ENCODE measurements at places on chromosomes 6 and 20.
A peak's percentile ranks its signal among the peaks of the same experiment; 100 is the strongest.

DNA sequence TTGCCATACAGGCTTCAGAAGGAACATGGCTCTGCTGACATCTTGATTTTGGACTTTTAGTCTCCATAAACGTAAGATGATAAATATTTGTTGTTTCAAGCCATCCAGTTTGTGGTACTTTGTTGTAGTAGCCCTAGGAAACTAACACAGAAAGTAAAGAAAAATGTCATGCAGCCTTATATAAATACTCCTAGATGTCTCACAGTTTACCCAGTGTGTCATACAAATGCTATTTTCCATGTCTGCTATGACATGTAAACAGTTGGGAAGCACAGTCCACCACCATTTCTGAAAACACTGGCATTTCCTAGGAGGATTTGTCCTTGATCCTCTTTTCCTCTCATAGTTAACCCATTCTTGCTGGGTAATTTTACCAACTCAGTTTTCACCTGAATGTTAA is 30.6 kb upstream of the ME1 start:
- DNase-seq: no peak

DNA sequence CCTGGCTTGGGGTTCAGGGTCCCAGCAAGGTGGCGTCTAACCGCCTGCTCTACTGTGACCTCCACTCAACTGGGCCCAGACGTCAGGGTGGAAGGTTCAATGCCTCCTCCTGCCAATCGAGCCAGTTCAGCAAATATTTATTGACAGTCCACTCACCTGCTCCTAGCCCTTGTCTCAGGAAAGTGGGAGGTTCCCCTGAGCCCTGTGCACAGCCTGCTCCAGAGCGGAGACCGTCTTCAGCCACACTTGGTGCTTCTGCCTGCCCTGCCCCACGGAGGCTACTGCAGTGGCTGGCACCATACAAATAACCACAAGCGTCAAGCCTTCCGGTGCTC is 6.1 kb downstream of the CCDC167 start:
- DNase-seq: no peak

DNA sequence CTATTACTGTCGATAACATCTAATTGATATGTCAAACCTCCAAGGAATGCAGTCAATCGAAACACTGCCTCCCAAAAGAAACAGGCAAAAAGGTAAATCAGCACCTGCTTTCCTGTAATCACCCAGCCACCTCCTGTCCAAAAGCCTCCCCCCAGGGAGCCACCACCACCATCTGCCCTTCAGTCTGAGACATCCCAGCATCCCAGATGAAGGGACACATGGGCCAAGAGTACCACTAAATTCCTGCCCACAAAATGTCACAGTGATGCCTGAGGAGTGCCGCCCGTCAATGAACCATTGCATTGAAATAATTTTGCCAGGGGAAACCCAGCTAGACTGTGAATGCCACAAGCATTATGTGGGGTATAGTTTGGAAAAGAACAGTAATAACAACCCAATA is 401.7 kb downstream of the ZFAND3 start:
- DNase-seq: no peak

DNA sequence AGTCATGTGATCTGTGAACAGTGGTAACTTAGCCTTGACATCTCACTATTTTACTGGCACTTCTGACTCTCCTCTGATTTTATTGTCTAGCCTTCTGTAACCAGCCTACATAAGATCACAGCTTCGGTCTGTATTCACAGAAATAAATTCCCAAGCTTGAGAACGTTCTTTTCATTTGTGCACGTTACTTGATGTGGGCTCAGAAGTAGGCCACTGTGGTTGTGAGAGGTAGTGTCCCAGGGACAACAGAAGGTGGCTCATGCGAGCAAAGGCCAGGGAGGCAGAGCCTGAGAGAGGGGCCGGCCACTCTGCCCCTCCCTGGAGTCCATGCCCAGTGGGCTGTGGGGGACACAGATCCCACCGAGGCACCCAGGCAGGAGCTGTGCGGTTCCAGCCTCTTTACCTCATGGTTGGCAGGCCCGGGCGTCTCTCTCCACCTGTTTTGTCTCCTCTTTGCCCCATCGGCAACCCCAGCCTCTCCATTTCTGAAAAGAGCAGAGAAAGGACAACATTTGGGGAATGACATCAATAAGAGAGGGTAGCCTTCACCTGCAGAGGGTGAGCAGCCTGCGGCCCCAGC is 207.5 kb upstream of the CST7 start:
- no peak for DNase-seq

DNA sequence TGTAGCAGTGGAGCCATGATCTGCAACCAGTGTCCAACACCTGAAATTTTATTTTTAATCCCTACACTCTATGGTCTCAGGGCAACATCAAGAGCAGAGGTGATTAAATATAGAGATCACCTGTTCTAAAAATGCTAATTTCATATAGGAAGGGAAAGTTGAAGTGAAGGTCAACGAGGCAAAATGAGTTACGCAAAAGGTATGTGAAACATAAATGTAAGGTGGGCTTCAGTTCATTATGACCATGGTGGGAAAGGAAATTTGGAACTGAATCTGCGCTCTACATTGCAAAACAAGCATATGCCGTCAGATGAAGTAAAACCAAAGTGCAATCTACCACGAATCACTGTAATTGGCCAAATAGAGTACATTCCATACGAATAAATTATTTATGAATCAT is 35.2 kb upstream of the STMND1 start:
- no peak for DNase-seq

GRCh38 chr20:56978475-56978874 is 288.0 kb downstream of the BMP7 start:
- no peak for DNase-seq

GRCh38 chr6:90144396-90144795 is 152.2 kb downstream of the BACH2 start:
- no peak for DNase-seq

DNA sequence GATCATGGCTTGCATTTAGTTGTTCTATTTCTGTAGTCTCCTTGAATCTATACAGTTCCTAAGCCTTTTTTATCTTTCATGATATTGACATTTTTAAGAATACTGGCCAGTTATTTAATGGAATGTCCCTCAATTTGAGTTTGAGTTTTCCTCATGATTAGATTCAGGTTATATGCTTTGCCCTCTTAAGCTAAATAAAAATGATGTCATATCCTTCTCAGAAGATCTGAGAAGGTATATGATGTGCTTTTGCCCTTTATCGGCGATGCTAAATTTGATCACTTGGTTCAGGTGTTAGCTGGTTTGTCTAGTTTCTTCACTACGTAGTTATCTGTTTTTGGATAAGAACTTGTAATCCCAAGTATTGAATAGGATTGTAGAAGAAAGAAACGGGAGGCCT is 509.8 kb upstream of the SOX4 start:
- no peak for DNase-seq

DNA sequence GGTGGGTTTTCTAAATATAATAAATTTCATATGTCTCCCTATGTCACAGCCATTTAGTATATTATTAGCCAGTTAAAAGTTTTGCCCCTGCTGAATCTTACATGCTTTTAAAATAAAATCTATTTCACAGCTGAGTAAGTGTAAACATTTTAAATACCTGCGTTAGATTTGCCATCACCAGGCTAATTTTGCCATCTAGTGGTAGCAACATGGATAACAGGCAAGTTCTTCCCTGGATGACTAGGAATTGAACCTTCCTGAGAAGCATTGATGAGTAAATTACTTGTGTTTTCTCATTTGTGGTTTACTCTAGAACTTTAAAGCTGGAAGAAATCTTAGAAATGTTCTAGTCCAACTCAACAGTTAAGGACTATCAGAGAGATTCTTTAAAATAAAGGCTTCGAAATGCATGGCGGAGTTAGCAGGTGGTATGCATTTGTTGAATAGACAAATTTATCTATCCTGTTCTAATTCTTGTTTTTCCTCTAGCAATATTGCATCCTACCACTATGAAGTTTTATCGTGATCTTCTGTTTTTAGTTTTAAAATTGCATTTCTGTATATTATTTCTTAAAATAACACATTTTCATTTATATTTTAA is 2.6 kb downstream of the PRSS35 start:
- peak; percentile 51 for DNase-seq
